Right renal pelvis (tissue), 4 donors: ENCODE measurements at places on chromosomes 11 and 22. TPM values are rescaled to one million over a fixed set of nuclear protein-coding genes. Genes with fewer than 3 reads are reported as not detected.

GRCh38 chr11:35787626-35788025, 125.1 kb downstream of the TRIM44 start:
- DNase-seq: no peak

The TRIM51 gene
- not detected for polyA plus RNA-seq

The GP1BB gene
- polyA plus RNA-seq: 4.1 TPM

DNA sequence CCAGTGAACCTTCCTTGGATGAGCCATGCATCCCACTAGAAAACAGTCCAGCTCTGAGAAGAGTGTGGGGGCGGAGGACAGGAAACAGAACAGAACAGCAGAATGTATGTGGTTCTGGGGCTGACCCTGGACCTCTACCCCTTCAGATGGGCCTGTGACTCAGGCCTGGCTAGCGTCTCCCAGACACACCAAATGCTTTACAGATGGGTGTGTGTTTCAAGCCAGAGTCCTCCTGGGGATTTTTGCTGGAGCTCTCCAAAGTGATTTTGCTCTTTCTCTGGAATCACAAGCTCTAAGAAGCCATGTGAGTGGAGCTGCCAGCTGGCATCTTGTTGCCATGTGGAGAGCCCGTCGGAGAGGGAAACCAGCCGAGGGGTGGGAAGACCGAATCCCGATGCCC, 13.2 kb upstream of the C1QTNF4 start:
- DNase-seq: no peak

The C11orf86 gene
- polyA plus RNA-seq: 0.17 TPM

The GLB1L3 gene
- 1.00 TPM for polyA plus RNA-seq

The MYOD1 gene
- polyA plus RNA-seq: not detected

GRCh38 chr22:17496841-17497240, 66.5 kb upstream of the SLC25A18 start:
- no peak for DNase-seq
